ENCODE measurements at places on chromosomes 16 and 17.
A peak's percentile ranks its signal among the peaks of the same experiment; 100 is the strongest.

DNA sequence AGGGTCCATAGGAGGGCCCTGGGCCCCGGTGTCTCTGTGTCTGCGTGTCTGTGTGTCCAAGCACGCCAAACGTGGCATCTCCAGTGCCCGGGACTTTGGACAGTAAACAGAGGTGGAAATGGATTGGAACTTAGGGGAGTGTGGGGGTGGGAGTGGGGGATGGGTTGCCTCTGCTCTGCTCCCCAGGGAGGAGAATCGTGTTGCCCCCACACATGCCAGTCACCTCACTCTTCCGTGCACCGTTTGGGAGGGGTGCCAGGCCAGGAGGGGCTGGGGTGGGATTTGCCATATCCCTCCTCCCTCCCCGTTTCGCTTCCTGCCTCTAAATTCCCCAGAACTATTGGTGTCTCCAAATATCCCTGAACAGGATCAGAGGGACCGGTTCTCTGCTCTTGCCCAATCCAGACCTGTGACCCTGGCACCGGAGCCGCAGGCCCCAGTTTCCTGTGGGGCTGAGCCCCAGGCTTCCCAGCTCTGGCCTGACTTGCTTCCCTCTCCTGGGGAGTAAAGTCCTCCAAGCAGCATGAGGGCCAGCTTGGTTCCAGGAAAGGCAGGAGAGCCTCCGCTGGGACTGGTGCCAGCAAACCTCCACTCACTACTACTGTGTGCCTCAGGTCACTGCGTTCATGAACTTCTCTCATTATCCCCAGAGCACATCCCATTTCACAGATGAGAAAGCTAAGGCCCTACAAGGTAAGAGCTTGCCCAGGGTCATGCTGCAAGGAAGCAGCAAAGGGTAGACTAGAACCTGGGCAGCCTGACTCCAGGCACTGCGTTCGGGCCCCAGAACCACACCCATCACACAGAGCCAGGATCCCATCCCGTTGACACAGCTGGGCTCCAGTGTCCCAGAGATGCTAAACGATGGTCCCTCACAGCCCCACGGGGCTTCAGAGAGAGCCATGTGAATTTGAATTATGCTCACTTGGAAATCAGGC, at the start of gene ASGR1:
Gene ASGR1 (minus strand): TSS at position 54 of the 938 bp plus-strand sequence. CDS start 807 bp downstream, outside the sequence.
- DNase-seq: no peak

DNA sequence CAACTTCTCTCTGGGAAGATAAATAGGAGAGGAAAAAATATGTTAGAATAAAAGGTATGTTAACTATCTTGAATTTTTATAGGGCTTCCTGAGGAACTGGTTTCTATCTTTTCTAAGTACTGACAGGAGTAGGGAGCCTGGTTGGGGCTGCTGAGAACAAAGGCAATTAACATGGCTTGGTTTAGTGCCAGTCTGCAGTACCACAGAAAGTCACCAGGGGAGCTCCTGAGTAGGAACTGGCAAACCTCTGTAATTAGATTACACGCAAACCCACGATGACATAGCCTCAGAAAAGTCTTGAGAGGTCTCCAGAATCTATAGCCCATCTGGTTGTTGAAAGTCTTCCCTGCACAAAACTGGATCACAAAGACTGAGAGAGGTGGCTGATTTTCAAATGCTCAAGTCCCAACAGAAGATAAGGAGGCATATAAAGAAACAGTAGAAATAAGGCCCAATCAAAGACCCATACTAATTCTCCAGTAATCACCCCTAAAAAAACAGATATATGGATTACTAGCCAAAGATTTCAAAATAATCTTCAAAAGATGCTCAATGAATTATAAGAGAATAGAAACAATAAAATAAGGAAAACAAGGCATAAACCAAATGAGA, 11.7 kb upstream of the CNTNAP4 start:
- DNase-seq: no peak

DNA sequence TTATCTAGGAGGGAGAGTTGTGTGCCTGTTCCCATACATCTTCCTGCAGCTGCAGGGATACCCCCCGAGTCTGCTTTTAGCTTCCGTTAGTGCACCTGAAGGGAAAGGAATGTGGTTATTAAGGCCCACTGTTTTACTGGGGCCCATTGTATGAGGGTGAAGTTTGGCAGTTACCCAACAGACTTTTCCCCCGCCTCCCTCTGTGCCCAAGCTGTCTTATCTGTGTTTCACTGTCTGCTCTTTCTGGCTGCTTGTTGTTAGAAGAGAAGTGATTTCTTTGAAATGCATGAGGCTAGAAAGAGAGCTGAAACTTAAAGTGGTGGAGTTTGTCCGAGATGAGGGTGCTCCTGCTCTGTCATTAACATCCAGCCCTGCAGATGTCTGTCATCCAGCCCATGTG, 7.4 kb upstream of the OR1A2 start:
- DNase-seq: no peak

GRCh38 chr16:77511053-77511452, 76.2 kb upstream of the ADAMTS18 start:
- DNase-seq: no peak

- DNase-seq: no peak
Observed at GRCh38 chr17:7747635-7748071, 30.1 kb downstream of the DNAH2 start.

DNA sequence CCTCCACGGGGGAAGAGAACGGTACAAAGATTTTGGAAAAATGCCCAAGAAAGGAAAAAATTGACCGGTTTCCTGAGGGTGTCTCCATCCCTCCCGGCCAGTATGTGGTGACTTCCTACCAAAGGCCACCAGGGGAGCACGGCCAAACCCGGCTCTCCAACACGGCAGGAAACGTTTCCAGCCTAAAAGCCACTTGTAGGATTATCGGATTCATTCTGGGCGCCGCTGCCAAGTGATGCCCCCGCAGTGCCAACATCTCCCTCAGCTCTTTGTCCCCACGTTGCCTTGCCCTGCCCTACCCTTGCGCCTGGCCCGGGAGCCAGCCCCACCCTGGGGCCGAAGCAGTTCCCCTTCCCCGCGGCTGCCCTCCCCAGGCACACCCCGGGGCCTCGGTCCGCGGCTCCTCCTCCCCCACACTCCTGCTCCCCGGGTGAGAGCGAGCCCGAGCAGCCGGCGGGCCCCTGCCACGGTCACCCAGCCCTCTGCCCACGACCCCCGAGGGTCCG, 688 bp downstream of the CRK start:
- DNase-seq: no peak

DNA sequence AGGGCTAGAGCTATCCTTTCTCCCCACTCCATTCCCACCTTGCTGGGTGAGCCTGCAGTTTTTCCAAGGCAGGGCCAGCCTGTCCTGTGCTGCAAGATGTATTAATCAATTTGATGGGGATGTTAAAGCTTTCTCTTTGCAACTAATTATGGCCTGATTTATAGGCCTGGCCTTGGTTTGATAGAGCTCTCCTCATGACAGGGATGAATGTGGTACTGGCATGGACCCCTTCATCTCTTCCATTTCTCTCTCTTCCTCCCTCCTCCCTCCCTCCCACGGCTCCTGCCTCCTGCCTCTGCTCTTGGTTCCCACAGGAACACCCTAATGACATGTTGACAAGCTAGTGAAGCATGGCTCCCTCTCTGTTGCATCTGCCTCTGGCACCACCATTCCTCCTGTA, 47.2 kb upstream of the SKAP1 start:
- no peak for DNase-seq

- DNase-seq: no peak
Observed at GRCh38 chr16:85554889-85555718, 58.0 kb upstream of the GSE1 start.

GRCh38 chr16:83305092-83305491, 502.7 kb upstream of the HSBP1 start:
- DNase-seq: no peak

DNA sequence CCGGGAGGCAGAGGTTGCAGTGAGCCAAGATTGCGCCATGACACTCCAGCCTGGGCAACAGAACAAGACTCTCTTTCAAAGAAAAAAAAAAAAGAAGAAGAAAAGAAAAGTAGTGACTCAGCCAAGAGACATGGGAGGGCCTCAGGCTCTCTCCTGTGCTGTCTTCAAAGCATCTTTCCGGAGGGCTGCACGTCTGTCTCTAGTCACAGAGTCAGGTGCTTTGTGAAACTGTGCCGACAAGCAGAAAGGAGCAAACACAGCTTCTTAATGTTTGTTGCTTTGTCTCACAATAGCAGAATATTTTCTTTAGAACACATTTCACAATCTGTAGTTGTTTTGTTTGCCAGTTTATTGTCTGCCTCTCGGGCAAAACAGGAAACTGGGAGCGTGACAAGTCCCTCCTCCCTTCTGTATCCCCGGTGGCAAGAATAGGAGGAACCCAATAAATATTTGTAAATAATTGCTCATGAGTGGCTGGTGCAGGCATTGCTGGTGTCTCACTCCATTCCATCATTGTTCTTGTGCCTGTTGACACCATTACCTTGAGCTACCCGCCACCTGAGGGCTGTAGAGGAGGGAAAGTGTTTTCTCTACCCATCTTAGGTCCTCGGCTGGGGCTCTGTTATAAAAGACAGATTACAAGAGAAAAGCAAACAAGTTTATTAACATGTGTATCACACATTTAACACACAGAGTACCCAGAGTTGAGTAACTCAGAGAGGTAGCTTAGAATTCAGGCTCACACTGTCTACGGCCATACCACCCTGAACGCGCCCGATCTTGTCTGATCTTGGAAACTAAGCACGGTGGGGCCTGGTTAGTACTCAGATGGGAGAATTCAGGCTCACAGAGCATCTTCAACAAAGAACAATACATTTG, 5.5 kb downstream of the GAST start:
- DNase-seq: no peak

DNA sequence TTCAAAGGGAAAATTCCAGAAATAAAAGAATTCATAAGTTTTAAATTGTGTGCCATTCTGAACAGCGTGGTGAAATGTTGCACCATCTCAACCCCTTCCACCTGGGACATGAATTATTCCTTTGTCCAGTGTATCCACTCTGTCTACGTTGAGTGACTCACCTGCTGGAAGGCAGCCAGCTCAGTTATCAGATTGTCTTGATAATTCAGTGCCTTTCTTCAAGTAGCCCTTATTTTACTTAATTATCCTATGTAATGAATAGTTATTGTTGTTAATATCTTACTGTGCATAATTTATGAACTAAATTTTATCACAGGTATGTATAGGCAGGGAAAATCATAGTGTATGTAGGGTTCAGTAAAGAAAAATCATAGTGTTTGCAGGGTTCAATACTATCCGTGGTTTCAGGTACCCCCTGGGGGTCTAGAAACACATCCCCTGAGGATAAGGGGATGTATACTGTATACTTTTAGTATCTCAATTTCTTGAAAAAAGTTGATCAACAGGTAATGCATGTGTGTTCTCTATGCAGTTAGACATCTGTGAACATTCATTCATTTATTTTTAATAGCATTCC, 7.7 kb upstream of the PCTP start:
- no peak for DNase-seq

DNA sequence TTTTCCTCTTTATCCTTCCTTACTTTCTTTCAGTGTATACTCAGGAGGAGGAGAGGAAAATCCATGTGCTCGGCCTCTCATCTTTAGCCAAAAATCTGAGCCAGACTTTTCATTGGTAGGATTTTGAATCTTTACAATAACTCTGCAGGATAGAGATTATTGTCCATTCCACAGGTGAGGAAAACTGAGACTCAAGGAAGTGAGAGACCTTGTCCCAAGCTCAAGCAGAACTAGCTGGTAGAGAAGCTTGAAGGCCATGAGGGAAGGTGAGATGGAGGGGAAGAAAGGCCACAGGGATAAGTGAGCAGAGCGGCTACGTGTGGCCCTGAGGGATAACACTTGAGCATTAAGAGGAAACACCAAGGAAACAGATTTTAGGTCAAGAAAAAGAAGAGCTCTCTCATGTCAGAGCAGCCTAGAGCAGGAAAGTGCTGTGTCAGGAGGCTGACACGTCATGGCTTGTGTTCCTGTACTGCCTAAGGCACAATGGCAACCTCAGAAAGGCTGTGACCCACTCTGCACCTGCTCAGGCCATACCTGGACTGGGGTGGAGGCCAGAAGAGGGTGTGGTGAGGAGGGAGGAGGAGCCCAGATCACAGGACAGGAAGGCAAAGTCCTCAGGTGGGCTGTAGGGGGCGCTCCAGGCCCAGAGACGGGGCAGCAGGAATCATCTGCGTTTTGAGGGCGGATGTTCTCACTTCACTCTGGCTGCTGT, 11.9 kb downstream of the MT4 start:
- DNase-seq: peak; percentile 90

DNA sequence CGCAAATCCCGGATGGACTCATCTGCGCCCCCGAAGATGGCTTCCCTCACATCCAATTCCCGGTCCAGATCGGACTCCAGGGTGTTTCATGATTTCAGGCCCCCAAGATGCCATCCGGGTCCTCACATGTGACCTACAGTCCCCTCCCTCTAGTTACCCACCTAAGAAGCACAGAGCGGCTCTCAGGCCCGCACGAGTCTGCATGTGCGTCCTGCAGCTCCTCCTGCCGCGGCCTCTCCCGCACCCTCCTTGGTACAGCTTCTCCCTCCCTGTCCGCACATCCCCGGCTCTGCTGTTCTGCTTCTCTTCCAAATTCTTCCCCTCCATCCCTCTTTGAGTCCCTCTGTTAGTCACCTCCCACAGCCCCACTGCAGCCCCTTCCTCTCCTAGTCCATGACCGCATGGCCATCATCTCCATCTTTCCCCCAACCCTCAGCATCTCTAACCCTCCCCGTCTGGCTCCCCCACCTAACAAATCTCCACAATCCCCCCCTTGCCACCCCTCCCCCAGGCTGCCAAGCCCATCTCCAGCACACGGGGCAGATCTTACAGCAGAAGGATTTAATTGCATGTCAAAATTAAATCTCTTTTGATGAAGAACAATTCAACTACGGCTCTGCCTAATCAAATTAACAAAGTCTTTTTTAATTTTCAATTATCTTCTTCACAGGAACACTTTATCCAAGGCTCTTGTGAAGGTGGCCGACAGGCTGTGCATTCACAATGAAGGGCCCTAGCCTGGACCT, 231.0 kb downstream of the RBFOX3 start:
- DNase-seq: no peak

GRCh38 chr16:19094542-19095365, 19.0 kb upstream of the ITPRIPL2 start:
- peak; percentile 28 for DNase-seq

DNA sequence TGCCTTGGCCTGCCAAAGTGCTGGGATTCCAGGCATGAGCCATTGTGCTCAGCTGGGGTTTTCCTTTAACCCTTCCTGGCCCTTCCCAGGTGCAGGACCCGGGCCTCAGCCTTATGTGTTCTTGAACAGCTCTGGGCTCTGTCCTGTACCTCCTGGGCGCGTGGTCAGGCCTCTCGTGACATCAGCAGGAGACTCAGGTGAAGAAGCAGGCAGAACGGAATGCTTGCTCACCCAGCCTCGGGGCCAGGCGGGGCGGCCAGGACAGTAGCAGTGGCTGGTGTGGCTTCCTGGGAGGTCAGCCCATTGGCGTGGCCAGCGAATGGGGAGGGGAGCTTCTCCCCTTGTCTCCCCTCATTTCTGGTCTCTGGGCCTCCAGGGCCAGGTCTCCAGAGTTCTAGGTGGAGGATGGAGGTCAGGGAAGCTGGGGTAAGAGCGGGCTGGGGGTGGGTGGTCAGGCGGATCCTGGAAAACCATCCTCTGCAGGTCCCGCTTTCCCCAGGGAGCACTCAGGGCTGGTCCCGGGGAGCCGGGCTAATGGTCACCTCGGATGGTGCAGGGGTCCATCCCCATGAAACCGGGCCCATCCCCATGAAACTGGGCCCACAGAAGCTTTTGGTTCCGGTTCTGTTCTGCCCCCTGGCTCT, 281.5 kb downstream of the SEC14L1 start:
- DNase-seq: no peak

Measured in mesenteric fat pad (tissue), 1 donor.